ENCODE measurements at places on chromosomes 4 and X.

- DNase-seq, result no peak
These were observed 755 bp downstream of the ANKRD17 start for GRCh38 chr4:73257651-73258435.

DNA sequence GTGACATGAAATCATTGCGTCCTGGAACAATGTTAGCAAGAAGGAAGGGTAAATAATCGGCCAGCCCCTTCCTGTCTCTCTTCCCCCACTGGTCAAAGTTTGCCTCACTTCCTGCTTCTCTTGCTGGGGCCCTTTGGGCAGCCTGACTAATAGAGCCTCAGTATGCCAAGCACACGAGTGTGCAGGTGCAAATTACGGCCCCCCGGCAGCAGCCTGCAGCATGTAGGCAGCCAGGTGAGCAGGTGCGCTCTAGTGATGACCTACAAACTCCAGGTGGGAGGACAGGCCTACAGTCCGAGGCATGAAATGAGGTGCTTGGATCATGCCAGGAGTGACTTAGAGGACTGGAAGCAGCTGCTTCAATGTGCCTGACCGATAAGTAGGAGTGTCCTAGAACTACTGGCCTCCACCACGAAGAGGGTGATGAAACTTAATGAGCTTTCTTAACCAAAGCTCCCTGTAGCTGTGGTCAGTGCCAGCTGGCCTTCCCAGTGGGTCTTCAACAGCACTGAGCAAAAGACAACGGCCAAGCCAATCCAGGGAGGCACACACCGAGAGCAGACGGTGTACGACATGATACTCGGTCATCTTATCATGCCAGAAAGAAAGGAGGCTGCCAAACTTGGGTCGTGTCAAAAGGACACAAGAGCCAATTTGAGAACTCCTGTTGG lies 26.1 kb upstream of the FAT1 start:
- no peak for DNase-seq

DNA sequence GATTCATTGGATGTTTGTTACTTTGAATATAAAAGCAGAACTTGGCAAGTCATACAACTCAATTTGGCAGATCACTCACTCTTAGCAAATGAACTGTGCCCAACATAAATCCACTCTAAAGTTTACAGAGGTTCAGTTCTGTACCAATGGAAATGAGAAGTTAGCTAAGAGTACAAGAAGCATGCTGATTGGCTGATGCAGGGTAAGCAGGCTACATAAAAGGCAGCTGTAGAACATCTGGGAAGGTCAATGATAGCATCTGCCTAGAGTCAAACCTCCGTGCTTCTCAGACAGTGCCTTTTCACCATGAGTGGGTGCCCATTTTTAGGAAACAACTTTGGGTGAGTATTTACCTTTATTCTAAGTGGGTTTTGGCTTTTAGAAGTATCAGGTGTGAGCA lies at the start of gene TDO2:
Gene TDO2 (plus strand): TSS at position 244 of the 400 bp plus-strand sequence. CDS start 63 bp downstream, at position 307.
- DNase-seq, result no peak

- DNase-seq, result no peak
These were observed 93.0 kb downstream of the CENPC start for GRCh38 chr4:67452100-67452845.

- DNase-seq, result no peak
These were observed 46.7 kb downstream of the IRF2 start for GRCh38 chr4:184427687-184428086.

DNA sequence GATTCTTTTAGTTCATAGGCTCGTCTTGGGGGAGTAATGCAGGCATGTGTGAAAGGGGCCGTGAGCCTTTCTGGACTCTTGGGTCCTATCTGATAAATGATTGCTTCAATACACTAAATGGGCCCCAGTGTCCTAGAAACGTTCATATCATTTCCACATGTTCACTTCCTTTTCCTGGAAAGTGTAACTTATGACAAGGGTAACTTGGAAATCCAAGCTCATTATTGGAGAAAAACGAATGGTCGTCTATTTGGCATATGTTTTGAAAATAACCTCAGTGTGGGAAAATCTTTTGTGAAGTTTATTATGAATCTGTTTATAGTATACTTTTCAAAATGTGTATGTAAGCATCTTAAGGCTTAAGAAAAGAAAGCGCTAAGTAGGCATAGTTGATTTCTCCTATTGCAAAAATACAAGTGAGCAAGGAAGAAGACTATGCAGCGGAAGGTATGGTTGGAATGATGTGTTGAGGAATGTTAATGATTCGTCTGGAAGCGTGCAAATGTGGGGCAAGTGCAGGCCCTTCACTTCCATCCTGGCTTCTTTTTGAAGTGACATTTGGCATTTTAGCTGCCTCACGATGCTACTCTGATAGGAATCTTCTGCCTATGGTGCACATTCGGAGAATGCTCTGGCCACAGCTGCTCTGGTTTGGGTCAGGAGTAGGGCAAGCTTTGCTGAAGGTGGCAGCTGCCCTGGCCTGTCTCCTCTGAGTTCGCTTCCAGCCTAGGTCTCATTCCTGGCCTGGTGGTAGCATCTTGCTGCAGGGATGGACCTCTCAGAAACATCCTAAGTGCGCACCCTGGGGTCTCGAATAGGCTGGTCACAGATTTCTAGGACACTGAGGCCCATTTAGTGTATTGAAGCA lies 49.5 kb upstream of the STOX2 start:
- DNase-seq, result no peak
